CD4-positive, alpha-beta T cell treated with Interleukin-10 for 1 hour (primary cell): ENCODE measurements at places on chromosomes 13 and 19.
A peak's percentile ranks its signal among the peaks of the same experiment; 100 is the strongest.

GRCh38 chr13:74070065-74070464 lies 64.1 kb downstream of the KLF12 start:
- peak; percentile 71 for DNase-seq

DNA sequence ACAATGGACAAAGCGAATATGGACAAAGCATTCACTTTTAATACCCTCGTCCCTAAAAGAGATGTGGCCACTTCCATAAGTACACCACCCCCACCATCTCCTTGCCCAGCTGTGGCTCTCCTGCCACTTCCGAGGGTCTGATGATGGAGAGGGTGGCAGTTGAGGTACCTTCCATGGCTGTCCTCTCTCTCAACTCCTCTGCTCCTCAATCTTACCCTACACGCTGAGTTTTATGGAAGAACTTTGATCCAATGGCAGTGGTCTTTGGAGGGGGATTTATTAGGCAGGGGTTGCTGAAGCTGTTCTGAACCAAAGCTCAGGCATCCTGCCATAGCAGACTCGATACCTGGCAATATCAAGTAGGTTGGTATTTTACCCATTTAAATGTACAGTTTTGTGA lies 413.0 kb downstream of the TSHZ3 start:
- no peak for DNase-seq

GRCh38 chr19:49977881-49978280 lies 16.9 kb upstream of the SIGLEC11 start:
- no peak for DNase-seq

DNA sequence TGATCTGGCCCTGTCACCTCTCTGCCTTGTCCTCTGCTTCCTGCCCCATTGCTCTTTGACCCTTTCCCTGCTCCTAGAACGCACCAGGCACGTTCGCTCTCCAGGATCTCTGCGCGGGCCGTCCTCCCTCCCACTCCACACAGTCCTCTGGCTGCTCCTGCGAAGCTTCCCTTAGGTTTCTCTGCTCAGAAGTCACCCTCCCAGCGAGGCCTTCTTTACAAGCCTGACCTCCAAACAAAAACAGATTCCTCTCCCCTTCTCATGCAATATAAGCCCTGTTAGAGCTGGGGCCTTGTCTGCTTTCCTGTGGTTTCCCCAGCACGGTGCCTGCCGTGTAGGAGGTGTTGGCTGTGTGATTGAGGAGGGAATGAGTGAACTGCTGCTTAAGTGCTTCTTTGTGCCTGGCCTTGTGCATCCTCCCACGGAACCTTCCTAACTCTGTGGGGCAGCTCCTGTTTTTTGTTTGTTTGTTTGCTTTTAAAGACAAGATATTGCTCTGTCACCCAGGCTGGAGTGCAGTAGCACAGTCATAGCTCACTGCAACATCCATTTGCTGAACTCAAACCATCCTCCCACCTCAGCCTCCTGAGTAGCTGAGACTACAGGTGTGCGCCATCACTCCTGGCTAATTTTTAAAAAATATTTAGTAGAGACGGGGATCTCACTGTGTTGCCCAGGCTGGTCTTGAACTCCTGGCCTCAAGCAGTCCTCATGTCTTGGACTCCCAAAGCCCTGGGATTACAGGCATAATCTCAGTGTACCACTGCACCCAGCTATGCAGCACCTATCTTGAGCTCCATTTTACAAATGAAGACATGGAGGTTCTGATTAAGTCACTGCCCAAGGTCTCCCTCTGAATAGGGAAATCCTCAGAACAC lies 82.0 kb downstream of the SIPA1L3 start:
- no peak for DNase-seq

- peak; percentile 57 for DNase-seq
Measured at GRCh38 chr13:98672947-98673613, 79.4 kb downstream of the SLC15A1 start.

DNA sequence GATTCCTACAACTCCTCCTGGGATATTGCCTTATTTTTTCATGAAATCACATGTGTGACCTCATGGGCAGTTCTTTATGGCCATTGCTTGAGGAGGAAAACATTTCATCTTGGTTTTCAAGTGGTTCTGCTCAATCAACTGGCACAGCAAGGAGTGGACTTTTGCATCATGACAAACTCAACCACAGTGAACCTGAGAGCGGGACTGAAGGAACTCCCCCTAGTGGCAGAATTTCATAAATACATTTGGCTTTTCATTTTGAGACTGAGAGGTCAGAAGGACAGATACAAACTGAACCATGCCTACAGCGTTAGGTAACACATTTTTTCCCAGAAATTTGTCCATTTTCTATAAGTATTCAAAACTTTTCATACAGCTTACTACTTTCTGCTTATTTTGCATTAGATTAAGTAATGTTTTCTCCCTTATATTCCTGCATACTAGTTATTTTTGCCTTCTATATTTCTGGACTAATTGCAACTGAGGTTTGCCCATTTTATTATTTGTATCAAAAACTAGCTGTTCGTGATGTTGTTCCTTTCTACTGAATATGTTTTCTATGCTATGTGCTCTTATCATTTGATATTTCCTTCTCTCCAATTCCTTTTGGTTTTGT lies 13.4 kb upstream of the SIGLEC12 start:
- DNase-seq = peak; percentile 58

GRCh38 chr19:1840541-1841115 lies 7.7 kb downstream of the REXO1 start:
- DNase-seq = no peak

DNA sequence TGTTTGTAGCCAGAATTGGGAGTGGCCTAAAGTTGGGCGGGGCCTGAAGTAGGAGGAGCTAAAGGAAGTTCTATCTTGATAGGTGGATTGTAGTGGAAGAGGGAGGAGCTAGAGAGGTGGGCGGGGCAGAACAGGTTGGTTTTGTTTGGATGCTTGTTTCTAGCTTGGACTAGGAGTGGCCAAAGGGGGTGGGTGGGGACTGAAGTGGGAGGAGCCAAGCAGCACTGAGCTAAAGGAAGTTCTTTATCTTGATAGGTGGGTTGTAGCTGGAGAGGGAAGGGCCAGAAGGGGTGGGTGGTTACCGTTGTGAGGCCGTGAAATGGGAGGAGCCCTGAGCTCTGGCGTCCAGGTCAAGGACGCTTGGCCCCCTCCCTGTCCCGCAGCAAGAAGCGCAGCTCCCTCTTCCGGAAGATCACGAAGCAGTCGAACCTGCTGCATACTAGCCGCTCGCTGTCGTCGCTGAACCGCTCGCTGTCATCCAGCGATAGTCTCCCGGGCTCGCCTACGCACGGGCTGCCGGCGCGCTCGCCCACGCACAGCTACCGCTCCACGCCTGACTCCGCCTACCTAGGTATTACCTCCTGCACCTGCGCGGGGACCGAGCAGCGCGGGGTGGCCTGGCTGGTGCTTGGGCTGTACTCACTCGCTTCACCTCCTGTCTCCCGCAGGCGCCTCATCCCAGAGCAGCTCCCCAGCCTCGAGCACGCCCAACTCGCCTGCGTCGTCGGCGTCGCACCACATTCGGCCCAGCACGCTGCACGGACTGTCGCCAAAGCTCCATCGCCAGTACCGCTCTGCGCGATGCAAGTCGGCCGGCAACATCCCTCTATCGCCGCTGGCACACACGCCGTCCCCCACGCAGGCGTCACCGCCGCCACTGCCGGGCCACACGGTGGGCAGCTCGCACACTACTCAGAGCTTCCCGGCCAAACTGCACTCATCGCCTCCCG lies 8.0 kb downstream of the DNASE2 start:
- DNase-seq = peak; percentile 84

- DNase-seq = no peak
Measured at GRCh38 chr13:57624565-57625435, 6.7 kb upstream of the PCDH17 start.

- peak; percentile 86 for DNase-seq
Measured at GRCh38 chr19:15449620-15450527, at the start of gene WIZ. Gene WIZ, minus strand, starts transcription at chr19:15449956. Its CDS starts 1,649 bp downstream, at chr19:15448307.

GRCh38 chr19:10320602-10321416 lies 5.0 kb upstream of the FDX2 start:
- DNase-seq = no peak

- DNase-seq = no peak
Measured at GRCh38 chr13:104357672-104358354, 1291.6 kb upstream of the SLC10A2 start.

- DNase-seq = no peak
Measured at GRCh38 chr13:83048419-83048818, 833.9 kb downstream of the SLITRK1 start.

DNA sequence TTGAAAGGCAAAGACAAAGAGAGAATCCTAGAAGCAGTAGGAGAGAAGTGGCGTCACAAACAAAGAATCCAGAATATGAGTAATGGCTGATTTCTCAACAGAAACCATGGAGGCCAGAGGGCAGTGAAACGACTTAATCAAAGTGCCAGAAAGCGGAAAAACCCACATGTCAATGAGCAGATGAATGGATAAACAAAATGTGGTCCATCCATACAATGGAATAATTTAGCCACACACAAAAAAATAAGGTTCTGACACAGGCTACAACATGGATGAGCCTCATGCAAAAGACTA lies 52.2 kb upstream of the RANBP3 start:
- DNase-seq = no peak

DNA sequence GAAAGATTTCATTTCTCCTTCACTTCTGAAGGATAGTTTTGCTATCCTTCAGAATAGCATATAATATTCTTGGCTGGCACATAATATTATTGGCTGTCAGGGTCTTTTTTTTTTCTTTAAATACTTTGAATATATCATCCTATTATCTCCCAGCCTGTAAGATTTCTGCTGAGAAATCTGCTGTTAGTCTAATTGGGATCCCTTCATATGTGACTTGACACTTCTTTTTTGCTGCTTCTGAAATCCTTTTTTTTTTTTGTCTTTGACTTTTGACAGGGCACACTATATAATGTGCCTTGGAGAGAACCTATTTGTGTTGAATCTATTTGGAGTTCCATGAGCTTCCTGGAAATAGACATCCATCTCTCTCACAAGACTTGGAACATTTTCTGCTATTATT lies 136.9 kb upstream of the UBL3 start:
- no peak for DNase-seq

DNA sequence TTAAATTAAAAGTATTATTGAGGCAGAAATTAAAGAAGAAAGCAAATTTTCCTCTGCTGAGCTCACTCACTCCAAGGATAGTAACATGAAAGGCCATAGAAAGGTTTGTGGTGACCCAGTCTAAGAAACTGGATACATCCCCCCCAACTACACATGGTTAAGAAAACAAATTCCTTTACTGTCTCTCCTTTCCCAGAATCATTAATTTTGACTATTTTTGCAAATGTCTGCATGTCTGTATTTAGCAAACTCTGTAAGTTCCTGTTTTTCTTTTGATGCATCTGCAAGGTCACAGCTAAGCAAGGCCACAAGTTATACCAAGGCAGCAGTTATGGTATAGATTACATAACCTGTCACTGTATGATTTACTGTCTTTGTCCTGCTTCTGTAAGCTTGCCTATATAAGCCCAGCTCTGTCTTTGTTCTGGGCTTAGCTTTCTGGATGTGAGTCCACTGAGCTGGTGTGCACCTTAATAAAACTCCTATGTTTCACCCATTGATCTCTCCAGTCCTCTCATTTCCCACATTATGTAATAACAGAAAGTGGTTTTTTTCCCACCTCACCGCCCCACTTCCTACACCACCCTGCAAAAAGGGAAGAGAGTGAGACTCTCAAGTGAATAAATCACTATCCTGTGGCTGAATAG lies 8.5 kb upstream of the ZNF83 start:
- DNase-seq = no peak

DNA sequence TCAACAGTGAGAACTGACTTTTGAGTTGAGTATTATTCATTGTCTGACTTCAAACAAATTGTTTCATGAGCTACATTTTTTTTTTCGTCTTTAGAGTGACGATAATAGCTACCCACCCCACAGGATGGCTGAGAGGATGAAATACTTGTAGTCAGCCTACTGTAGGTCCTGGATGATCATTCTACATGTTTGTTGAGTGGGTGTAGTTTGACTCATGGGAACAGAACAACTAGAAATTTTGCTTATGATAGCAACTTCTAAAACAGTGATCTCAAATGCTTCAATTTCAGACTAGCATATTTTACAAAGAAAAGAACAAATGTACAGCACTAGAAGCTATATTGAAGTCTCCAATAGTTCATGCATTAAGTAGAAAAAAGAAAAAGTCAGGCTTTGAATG lies 651.8 kb downstream of the PCDH9 start:
- DNase-seq = no peak

DNA sequence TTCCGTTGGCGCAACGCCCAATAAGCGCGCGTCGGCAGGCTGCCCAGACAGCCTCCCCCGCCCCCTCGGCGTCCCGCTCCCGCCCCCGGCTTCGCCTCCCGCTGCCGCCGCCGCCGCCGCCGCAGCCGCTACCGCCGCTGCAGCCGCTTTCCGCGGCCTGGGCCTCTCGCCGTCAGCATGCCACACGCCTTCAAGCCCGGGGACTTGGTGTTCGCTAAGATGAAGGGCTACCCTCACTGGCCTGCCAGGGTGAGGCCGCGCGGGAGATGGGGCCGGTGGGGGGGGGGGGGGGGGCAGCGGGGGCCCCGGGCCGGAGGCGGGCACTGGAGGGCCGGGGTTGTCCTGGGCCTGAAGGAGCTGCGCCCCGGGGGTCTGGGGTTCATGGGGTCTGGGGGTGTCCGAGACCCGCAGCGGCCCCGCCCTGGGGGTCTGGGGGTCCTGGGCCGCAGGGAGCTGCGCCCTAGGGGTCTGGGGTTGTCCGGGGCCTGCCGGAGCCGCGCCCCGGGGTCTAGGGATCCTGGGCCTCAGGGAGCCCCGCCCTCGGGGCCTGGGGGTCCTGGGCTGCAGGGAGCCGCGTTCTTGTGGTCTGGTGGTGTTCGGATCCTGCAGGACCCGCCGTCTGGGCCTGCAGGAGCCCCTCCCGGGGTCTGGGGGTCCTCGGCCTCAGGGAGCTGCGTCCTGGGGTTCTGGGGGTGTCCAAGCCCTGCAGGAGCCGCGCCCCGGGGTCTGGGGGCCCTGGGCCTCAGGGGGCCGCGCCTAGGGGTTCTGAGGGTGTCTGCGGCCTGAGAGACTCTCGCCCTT lies at the start of gene HDGFL2:
Gene HDGFL2 (plus strand): TSS at position 124 of the 801 bp plus-strand sequence. CDS start 54 bp downstream, at position 178.
- no peak for DNase-seq

- DNase-seq = no peak
Measured at GRCh38 chr13:73677048-73677601, 457.1 kb downstream of the KLF12 start.

- no peak for DNase-seq
Measured at GRCh38 chr19:16739546-16739945, 19.9 kb downstream of the NWD1 start.

DNA sequence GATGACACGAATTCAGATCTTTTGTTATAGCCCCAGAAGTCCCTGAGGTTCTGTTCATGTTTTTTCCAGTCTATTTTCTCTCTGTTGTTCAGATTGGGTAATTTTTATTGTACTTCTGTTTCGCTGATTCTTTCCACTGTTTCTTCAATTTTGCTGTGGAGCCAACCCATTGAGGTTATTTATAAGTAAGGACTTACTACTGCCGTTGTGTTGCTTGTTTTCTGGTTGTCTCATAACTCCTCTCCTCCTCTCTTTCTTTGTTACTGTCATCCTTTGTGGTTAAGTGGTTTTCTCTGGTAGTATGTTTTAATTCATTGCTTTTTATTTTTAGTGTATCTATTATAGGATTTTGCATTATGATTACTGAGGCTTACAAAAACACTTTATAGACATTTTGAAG lies 48.7 kb upstream of the GAS6 start:
- no peak for DNase-seq

- peak; percentile 69 for DNase-seq
Measured at GRCh38 chr19:58181902-58182576, 822 bp upstream of the ZNF274 start.
